ENCODE measurements at places on chromosomes 12 and 14.

GRCh38 chr14:100159094-100159864 is at the start of gene DEGS2:
DEGS2 (minus strand) TSS chr14:100159645; CDS start chr14:100159587, 58 bp downstream.
- DNase-seq, result no peak

GRCh38 chr14:99333214-99333613 is 61.2 kb upstream of the BCL11B start:
- DNase-seq, result no peak

- DNase-seq, result no peak
Observed at GRCh38 chr12:132521712-132522292, 31.9 kb downstream of the FBRSL1 start.

DNA sequence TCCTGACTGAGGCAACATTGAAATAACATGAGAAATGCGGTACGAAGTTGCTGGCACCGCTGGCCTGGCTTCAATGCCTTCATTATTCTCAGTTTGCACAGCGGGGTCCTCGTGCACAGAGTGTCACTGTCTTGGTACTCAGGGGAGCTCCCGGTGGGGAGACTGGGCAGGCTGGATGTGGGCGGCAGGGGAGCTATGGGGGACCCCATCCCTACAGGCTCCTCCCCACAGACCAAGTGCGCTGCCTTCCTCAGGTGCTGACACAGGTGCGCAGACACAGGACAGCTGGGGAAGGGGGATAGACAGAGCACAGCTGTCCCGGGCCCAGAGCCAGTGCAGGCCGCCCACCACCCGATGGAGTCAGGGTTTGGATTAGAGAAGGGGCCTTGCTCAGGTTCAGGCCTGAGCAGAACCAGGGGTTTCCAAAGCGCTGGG is 270.1 kb downstream of the ADGRD1 start:
- no peak for DNase-seq

DNA sequence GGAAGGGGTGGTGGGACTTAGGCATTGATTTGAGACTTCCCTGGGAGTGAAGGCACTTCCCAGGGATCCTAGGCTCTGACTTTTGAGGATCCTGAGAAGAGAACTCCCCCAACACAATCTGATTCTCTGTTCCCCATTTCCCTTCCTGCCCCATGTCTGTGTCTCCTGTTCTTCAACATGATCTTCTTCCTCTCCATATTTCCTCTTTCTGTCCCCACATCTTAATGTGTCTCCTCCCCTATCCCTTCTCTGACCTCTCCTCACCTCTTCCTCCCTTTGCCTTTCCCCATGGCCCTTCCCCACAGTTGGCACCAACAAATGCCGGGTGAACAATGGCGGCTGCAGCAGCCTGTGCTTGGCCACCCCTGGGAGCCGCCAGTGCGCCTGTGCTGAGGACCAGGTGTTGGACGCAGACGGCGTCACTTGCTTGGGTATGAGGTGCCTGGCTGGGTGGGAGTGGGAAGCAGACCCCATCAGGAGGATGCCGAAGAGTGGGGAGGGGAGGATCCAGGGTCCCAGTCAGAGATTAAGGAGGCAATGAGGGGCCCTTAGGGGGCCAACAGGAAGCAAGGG is 15.2 kb upstream of the LRP1-AS start:
- no peak for DNase-seq

GRCh38 chr14:97851428-97851995 is 1054.3 kb downstream of the VRK1 start:
- DNase-seq, result no peak

DNA sequence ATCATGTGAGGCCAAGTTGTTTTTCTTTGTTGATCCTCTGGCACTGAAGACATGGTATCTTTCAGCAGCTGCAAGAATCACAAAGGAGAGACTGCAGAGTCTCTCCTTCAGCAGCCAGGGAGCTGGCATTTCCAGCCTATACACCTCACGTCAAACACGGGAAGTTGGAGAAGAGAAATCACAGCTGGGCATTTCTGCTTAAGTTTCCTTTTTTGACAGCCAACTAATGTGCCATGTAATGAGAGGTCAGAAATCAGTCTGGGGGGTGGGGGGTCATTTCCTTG is 28.3 kb downstream of the PHLDA1 start:
- no peak for DNase-seq

DNA sequence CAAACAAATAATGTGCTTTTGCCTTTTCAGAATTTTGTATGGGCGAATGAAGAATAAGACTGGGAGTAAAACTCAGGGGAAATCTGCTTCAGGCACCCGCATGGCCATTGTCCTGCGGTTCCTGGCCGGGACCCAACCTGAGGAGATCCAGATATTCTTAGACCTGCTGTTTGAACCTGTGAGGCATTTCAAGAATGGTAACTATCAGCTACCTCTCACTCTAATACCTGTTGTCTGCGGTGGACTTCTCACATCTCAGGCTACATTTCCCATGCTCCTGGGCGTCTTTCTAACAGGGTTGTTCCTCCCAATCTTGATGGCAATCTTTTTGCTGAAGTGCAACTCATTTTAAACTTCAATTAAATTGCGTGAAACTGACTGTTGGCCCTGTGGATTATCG is 47.1 kb downstream of the UTP20 start:
- DNase-seq, result no peak

- no peak for DNase-seq
Observed at GRCh38 chr12:51900323-51900889, 6.9 kb upstream of the ACVRL1 start.

DNA sequence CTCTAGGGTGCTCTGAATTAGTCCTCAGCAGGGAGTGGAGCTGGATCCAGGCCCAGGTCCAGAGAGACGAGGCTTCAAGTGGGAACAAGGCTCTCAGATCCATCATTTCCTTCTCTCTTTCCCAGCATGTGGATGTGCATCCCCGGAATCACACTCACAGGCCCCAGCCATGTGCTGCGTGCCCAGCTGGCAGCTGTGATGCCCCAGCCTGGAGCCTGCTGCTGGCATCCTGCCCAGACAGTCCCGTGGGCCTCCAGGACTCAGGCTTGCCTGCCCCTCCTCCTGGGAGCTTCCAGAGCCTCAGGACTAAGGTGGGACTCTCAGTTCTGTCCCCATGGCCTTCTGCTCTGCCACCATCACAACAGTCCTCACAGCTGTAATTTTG is 6.2 kb upstream of the KRT84 start:
- no peak for DNase-seq

DNA sequence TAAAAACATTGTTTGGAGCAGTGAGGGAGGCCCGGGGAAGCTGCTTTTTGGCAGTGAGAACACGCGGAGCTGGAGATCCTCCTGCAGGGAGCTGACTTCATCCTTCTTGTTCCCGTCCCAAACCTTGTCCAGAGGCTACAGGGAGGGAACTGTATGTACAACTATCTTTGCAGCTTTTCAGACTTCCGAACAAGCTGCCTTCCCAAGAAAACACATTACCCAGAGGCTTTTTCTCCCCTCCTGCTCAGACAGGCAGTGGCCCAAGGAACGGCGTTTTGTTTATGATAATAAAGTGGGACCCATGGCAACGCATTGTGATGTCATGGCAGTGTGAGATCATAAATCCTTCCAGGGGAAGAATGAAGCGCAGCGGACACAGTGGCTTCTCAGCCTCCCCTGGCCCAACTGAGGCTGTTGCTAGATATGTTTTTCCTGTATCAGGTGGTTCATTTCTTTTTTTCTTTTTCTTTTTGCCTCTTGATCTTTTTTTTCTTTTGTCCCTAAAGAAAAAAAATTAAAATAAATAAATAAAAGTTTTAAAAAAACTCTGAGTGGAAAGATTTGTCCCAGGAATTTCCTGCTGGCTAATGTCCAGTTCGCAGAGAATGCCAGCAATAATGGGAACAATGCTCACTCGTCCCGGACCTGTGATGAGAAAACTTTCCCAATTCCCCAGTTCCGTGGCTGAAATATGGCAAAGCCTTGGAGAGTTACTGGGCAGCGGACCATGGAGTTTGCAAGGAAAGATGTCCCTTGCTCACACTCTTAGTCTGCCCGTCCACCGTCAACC is 103.4 kb upstream of the MAP1LC3B2 start:
- DNase-seq, result no peak

- no peak for DNase-seq
Observed at GRCh38 chr14:21317398-21317797, 37.5 kb downstream of the RPGRIP1 start.

DNA sequence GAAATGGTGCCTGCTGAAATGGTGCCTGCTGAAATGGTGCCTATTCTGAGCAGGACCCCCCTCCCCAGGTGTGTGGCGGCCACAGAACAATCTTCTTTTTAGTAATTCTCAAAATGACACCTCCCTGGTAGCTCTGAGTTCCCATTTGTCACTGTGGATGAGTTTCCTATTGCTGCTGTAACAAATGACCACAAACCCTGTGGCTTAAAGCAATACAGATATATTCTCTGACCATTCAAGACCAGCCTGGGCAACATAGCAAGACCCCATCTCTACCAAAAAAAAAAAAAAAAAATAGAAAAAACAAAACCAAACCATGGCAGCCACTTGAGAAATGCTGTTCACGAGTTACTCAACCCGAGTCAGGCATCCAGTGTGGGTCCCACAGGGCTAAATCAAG is 7.9 kb downstream of the ACADS start:
- no peak for DNase-seq

DNA sequence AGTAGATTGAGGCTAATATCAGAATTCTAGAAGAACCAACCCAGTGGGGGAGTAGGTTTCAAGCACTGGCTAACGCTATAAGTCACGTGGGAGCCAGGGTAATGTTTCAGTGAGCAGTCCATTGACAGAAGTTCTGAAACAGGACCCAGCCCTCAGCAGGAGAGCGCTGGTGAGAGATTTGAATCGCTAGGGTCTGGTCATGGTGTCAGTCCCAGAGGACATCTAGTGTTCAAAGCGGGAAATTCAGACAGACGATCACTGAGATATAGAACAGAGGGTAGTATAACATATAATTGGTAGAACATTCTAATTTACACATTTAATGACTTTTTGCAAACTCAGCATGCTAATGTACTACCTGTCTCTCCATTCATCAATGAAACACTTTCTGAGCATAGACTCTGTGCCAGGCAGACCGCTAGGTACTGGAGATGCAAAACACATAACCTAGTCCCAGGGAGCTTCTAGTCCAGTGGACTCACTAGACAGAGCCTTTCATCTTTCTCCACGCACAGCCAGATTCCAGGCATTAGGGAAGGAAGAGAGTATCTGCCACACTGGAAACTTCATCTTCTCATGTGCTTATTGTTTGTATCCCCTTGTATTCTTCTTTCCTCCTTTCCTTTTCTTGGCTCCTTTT is 35.4 kb upstream of the RNASE3 start:
- DNase-seq, result no peak

- no peak for DNase-seq
Observed at GRCh38 chr14:76741074-76741473, 20.2 kb upstream of the VASH1 start.

DNA sequence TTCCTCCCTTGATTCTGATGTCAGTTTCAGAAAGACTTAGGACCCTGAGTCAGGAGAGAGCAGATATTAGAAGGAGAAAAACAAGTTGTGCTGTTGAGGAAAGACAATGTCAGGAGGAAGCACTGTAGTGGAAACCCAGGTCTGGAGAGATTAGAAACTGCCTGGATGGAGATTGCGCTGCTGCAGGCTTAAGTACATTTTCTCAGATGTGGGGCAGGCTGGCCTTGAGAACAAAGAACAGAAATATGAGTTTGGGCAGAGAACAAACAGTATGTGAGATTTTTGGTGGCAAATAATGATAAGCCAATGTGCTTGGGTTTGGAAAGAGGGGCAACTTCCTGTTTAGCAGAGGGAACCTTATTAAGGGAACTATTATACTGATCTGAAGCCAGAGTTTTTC is 74.3 kb upstream of the PRMT8 start:
- DNase-seq, result no peak

- no peak for DNase-seq
Observed at GRCh38 chr14:70018713-70019211, 139.5 kb downstream of the SMOC1 start.

- no peak for DNase-seq
Observed at GRCh38 chr12:92796650-92797049, 93.9 kb downstream of the PLEKHG7 start.

GRCh38 chr14:84432676-84433075 is 1097.3 kb upstream of the FLRT2 start:
- DNase-seq, result no peak
